ENCODE measurements at places on chromosomes 16 and 17.
A peak's percentile ranks its signal among the peaks of the same experiment; 100 is the strongest.

DNA sequence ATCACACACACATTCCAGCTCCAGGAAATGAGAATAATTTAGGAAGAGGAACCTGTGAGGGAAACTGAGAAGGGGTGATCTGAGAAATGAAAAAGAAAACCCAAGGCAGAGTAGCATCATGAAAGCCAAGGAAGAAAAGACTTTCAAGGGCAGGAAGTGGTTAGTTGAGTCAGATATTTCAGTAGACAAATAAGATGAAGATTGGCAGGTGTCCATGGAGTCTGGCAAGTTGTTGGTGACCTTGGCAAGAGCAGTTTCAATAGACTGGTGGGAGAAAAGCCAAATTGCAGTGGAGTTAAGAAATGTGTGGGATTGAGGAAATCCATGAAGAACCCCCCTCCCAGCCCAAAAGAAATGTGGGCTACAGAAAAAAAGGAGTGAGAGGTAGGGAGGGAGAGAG is 10.7 kb downstream of the GNAO1 start:
- no peak for DNase-seq

DNA sequence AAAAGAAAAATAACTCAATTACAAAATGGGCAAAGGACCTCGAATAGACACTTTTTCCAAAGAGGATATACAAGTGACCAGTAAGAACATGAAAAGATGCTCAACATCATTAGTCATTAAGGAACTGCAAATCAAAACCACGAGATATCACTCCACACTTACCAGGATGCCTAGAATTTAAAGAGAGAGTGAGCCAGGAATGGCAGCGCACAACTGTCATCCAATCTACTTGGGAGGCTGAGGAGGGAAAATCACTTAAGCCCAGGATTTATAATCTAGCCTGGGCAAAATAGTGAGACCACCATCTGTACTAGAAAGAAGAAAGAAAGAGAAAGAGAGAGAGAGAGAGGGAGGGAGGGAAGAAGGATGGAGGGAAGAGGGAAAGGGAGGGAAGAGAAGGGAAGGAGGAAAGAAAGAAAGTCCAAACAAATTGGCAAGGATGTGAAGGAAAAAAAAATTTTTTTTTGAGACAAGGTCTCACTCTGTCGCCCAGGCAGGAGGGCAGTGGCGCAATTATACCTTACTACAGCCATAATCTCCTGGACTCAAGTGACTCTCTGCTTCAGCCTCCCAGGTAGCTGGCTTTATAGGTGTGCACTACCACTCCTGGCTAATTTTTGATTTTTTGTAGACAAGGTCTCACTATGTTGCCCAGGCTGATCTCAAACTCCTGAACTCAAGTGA is 22.6 kb downstream of the TBX2 start:
- no peak for DNase-seq

- DNase-seq = no peak
These were observed 4.0 kb upstream of the TMEM88 start for GRCh38 chr17:7850701-7851437.

DNA sequence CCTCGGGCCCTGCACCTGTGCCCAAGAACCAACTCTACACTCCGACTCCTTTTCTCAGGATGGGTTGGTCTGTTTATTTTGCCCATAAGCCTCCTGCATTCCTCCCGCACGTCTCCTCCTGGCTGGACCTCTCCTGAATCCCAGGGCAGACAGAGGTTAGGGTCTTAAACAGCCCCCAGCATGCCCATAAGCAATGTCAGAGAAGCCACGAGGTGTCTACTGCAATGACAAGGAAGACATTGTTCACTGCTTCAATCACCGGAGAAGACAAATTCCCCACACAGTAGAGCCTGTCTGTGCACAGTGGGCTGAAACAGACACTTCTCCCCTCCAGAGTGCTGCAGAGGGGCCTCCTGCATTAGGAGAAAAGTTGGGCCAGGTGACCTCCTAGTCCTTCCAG is 230.6 kb upstream of the RPL38 start:
- no peak for DNase-seq

- DNase-seq = no peak
These were observed 2.0 kb downstream of the RBBP6 start for GRCh38 chr16:24541233-24541933.

GRCh38 chr16:57815987-57816745 is 13.9 kb upstream of the KIFC3 start:
- DNase-seq = peak; percentile 64

GRCh38 chr16:31335431-31335830 is 19.5 kb upstream of the ITGAX start:
- DNase-seq = no peak

DNA sequence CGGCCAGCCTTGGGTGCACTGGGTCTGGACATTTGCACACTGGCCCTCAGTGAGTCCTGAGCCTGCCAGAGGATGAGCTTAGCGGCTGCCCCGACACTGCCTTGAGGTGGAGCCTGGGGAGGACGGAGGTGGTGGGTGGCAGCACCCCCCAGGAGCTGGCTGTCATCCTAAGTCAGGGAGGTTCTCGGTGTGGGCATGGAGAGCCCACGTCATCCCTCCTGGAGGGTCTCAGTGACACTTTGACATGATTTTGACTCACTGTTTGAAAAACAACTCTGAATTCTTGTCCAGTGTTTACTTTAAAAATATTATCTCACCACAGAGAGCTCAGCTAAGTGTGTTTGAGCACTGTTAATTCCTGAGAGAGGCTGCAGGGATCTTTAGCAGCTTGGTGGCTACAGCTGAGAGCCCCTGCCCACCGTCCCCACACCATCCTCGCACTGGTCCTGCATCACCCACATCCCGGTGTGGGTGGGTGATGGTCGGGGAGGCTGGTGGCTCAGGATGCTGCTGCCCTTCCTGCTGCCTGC is 63.1 kb downstream of the BANP start:
- no peak for DNase-seq

GRCh38 chr16:11361701-11362451 is 16.6 kb downstream of the RMI2 start:
- peak; percentile 61 for DNase-seq

GRCh38 chr17:40937384-40937819 is at the start of gene KRT23:
Gene KRT23, minus strand, starts transcription at chr17:40937646. Its CDS starts 1,043 bp downstream, at chr17:40936603.
- DNase-seq = no peak

DNA sequence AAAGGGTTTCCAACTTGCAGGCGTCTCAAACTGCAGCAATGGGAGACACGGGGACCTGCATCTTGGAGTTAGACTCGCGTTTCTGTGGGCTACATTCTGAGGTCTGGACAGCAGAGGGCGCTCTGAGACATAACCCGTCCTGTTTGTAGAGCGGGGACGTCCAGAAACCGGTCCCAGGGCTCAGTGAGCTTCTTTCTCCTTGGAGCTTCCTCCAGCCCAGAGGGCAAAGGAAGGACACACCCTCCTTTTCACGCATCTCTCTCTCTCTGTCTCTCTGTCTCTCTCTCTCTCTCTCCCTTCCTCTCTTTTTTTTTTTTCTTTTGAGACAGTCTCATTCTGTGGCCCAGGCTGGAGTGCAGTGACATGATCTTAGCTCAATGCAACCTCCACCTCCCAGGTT is 19.8 kb downstream of the COX4I1 start:
- peak; percentile 93 for DNase-seq

- DNase-seq = no peak
These were observed 65.3 kb upstream of the CNEP1R1 start for GRCh38 chr16:49959552-49960277.

Measured in activated T-cell treated with anti-CD3 and anti-CD28 coated beads, Interleukin-2, amount 50 U/mL, for 48 hours (primary cell).